ENCODE measurements at places on chromosomes 3 and 15. TPM values are rescaled to one million over a fixed set of nuclear protein-coding genes. Genes with fewer than 3 reads are reported as not detected.

The CHRNA7 gene
- total RNA-seq = 0.75 TPM

DNA sequence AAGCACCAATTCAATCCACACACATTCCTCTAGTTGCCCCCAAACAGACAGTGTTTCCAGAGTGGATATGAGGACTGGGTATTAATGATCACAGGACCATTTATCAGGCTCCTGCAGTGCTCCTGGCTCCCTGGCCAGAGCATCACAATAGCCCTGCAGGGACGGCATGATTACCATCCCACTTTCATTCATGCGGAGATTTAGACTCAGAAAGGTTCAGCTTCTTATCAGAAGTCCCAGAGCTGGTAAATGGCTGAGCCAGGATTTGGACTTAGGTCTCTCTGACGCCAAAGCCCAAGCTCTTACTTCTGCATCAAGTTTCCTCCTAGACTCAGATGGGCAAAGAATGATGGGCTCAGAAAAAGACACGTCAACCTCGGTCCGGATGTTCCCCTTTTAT lies 2.9 kb upstream of the EPHB3 start:
- H3K4me3 ChIP-seq = no peak overlapping the region
- no peaks in the 10 kb centered on the region for H3K36me3 ChIP-seq
- no peak overlapping the region for H3K27ac ChIP-seq
- peaks cover 29% of the 10 kb centered on the region for H3K4me1 ChIP-seq
- no peak for DNase-seq
- H3K27me3 ChIP-seq = no peaks in the 10 kb centered on the region

GRCh38 chr3:7340795-7341194 lies 479.9 kb downstream of the GRM7 start:
- no peaks in the 10 kb centered on the region for H3K4me1 ChIP-seq
- no peak overlapping the region for H3K27ac ChIP-seq
- DNase-seq = no peak

GRCh38 chr3:177110895-177111294 lies 86.4 kb downstream of the TBL1XR1 start:
- no peaks in the 10 kb centered on the region for H3K27me3 ChIP-seq
- peaks cover 37% of the 10 kb centered on the region for H3K4me1 ChIP-seq
- H3K36me3 ChIP-seq = no peaks in the 10 kb centered on the region
- no peak overlapping the region for H3K27ac ChIP-seq
- DNase-seq = no peak
- H3K4me3 ChIP-seq = no peak overlapping the region

- DNase-seq = no peak
- H3K4me1 ChIP-seq = no peaks in the 10 kb centered on the region
- H3K36me3 ChIP-seq = no peaks in the 10 kb centered on the region
- no peaks in the 10 kb centered on the region for H3K27me3 ChIP-seq
- no peak overlapping the region for H3K4me3 ChIP-seq
- H3K27ac ChIP-seq = no peak overlapping the region
These were observed 24.0 kb upstream of the ARNT2 start for GRCh38 chr15:80380154-80380553.

The CCDC66 gene
- total RNA-seq = 25.0 TPM

DNA sequence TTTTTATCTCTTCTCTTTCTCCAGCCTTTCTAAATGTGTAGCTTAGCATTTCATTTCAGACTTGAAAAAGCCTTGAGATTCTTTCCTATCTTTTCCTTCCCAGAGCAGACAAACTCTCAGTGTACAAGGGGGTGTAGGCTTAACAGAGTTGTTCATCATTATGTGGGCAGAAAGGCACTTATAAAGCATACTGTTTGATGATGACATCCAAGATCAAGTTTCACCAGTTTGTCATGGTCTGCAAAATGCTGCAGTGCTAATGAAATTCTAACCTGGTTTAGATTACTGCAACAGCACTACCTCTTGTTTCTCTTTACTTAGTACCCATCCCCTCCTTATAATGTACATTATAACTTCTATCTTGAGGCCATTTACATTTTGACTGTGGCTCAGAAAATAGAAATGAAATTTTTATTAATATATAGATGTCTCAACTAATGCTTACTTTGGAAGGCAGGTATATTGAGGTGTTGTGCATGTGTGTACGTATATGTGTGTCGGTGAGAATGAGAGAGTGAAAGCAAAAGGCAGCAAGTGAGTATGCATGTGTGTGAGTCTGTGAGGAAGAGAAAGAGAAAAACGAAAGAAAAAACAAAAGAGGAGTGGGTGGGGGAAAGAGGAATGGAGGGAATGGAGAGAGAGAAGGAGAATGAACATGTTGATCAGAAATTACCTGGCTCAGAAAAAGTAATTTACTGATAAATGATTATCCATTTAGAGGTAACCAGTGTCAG lies 1043.6 kb downstream of the TUSC7 start:
- no peaks in the 10 kb centered on the region for H3K27me3 ChIP-seq
- no peaks in the 10 kb centered on the region for H3K4me1 ChIP-seq
- no peak for DNase-seq
- H3K4me3 ChIP-seq = no peak overlapping the region
- no peaks in the 10 kb centered on the region for H3K36me3 ChIP-seq

DNA sequence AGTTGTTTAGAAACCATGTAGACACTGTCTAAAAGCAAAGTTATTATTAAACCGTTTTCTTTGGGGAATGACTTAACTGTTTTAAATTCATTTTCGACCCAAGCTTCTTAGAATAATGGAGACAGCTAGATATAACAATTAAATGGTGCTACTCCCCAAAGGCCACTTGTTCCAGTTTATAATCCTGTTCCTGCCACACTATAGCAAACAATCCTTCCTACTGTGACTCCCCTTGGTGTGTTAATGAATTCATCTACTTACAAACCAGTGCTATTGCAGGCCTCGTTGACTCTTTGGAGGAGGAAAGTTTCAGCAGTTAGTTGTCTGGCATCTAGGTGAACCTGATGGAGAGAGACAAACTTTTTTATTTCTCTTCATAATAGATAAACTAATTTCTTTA lies 25.2 kb upstream of the CLSTN2 start:
- no peak overlapping the region for H3K4me3 ChIP-seq
- H3K27me3 ChIP-seq = no peaks in the 10 kb centered on the region
- H3K36me3 ChIP-seq = no peaks in the 10 kb centered on the region
- no peak for DNase-seq
- no peak overlapping the region for H3K27ac ChIP-seq
- no peaks in the 10 kb centered on the region for H3K4me1 ChIP-seq

- H3K36me3 ChIP-seq = no peaks in the 10 kb centered on the region
- peaks cover 11% of the 10 kb centered on the region for H3K4me1 ChIP-seq
- H3K27me3 ChIP-seq = no peaks in the 10 kb centered on the region
- H3K4me3 ChIP-seq = no peak overlapping the region
- no peak for DNase-seq
- no peak overlapping the region for H3K27ac ChIP-seq
These were observed 35.0 kb downstream of the UBE2E2 start for GRCh38 chr3:23238156-23238555.

DNA sequence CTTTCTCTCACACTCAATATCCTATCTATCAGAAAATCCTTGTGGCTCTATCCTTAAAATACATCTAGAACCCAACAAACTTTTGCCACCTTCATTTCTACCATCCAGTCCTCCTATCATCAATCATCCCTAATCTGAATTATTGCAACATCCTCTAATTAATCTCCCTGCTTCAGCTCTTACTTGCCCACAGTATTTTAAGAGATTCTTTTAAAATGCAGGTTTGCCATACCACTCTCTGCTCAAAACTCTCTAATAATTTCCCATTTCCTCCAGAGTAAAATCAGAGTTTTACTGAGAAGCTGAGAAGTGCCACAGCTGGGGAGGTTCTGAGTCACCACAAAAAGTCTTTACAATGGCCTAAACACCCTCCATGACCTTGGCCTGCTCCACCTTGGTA lies 234.3 kb upstream of the ZPLD1 start:
- H3K4me1 ChIP-seq = no peaks in the 10 kb centered on the region
- no peak overlapping the region for H3K4me3 ChIP-seq
- no peaks in the 10 kb centered on the region for H3K27me3 ChIP-seq
- H3K27ac ChIP-seq = no peak overlapping the region
- no peaks in the 10 kb centered on the region for H3K36me3 ChIP-seq

The TRIP4 gene
- total RNA-seq = 27.5 TPM

GRCh38 chr15:27491666-27492621 lies 521.0 kb downstream of the GABRG3 start:
- DNase-seq = no peak
- H3K27me3 ChIP-seq = no peaks in the 10 kb centered on the region
- no peaks in the 10 kb centered on the region for H3K4me1 ChIP-seq
- no peak overlapping the region for H3K27ac ChIP-seq
- no peaks in the 10 kb centered on the region for H3K36me3 ChIP-seq
- H3K4me3 ChIP-seq = no peak overlapping the region

DNA sequence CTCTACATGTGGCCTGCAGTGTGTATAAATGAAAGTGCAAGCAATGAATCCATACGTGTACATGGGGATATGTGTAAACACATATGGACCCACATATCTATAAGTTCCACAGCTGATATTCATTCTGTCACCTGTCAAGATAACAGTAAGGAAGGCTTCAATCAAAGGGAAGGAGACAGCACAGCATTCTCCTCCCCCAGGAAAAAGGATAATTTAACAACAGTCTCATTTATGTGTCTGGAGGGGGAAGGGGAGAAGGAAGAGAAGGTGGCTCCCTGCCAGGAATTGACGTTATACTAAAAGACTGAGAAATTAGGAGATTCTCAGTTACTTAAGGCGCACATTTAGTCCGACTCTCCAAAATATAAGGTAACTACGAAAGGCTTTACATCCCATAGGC lies 345.9 kb downstream of the FOXP1 start:
- H3K27ac ChIP-seq = no peak overlapping the region
- no peaks in the 10 kb centered on the region for H3K4me1 ChIP-seq
- no peak overlapping the region for H3K4me3 ChIP-seq
- H3K36me3 ChIP-seq = no peaks in the 10 kb centered on the region
- H3K27me3 ChIP-seq = no peaks in the 10 kb centered on the region

GRCh38 chr3:57098418-57099310 lies 38.2 kb downstream of the SPATA12 start:
- no peak for DNase-seq
- H3K36me3 ChIP-seq = no peaks in the 10 kb centered on the region
- H3K27ac ChIP-seq = no peak overlapping the region
- H3K4me1 ChIP-seq = no peaks in the 10 kb centered on the region
- no peaks in the 10 kb centered on the region for H3K27me3 ChIP-seq

GRCh38 chr3:10142707-10143560 lies 1.4 kb downstream of the VHL start:
- peaks cover 17% of the 10 kb centered on the region for H3K36me3 ChIP-seq
- peaks cover 26% of the 10 kb centered on the region for H3K4me1 ChIP-seq
- no peaks in the 10 kb centered on the region for H3K27me3 ChIP-seq
- no peak overlapping the region for H3K27ac ChIP-seq

DNA sequence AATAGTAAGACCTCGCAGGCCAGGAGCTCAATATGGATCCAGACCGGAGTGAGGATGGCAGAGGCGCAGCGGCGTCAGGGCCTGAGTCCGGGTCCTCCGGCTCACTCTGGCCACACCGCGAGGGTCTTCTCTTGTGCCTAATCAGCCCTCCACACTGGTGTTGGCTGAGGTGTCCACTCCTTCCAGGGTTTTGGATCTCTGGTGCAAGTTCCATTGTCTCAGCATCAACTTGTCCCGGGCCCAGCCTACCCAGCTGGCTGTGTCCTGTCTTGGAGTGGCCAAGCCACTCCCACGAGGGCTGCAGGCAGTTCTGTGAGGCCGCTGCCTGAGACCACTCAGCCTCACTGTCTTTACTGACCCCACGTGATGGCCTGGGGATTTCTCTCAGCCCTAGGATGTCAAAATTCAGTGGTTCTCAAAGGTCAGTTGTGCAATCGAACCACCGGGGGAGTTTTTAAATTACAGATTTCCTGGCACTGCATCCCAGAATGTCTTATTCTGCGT lies 12.6 kb upstream of the GOLGA6L7 start:
- DNase-seq = no peak
- no peak overlapping the region for H3K27ac ChIP-seq
- no peaks in the 10 kb centered on the region for H3K27me3 ChIP-seq
- no peaks in the 10 kb centered on the region for H3K4me1 ChIP-seq
- no peaks in the 10 kb centered on the region for H3K36me3 ChIP-seq

DNA sequence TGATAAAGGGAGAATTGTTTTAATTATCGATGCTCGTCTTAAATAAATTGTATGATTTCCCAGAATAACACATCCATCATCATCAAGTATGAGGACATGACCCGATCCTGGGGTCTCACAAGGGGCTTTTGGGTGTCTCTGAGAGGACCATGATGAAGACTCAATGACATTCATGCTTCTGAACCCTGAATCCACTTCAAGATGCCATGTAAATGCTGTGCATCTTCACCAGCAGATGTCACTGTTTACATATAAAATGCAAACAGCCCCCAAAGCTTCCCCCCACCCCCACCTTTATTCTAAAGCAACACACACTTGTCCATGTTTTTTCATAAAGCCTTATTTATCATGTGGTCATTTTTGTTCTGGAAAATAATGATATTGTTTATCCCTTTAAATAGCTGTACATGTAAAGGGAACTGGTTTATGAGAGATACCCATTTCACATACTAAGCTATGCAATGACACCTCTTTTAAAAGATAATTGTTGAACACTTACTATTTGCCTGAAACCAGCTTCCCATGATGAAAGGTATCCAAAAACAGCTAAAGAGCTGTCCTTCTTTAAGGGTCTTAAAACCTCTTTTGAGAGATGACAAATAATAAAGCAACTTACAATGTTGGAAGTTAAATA lies 69.7 kb upstream of the UBE3A start:
- H3K27me3 ChIP-seq = no peaks in the 10 kb centered on the region
- no peaks in the 10 kb centered on the region for H3K36me3 ChIP-seq
- no peak overlapping the region for H3K4me3 ChIP-seq
- H3K4me1 ChIP-seq = no peaks in the 10 kb centered on the region
- DNase-seq = no peak

The GRK7 gene
- 0.12 TPM for total RNA-seq

DNA sequence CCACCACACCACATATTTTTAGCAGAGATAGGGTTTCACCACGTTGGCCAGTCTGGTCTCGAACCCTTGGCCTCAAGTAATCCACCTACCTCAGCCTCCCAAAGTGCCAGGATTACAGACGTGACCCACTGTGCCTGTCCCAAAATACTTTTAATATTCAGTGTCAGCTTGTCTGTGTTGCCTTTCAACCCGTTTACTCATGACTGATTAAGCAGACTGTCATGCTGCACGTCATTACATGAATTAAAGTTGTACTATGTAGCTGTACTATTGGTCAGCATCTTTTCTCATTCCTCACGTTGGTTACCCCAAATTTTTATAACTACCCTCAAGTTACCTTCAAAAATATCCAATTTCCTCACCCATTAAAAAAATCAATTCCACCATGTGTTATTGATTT lies 48.7 kb upstream of the GADL1 start:
- H3K27me3 ChIP-seq = no peaks in the 10 kb centered on the region
- H3K36me3 ChIP-seq = no peaks in the 10 kb centered on the region
- H3K4me3 ChIP-seq = no peak overlapping the region
- no peak overlapping the region for H3K27ac ChIP-seq
- no peaks in the 10 kb centered on the region for H3K4me1 ChIP-seq

- no peak overlapping the region for H3K4me3 ChIP-seq
- H3K36me3 ChIP-seq = no peaks in the 10 kb centered on the region
- no peak overlapping the region for H3K27ac ChIP-seq
- DNase-seq = no peak
These were observed 963.7 kb downstream of the PLOD2 start for GRCh38 chr3:145197051-145197820.

The STOML1 gene
- 23.4 TPM for total RNA-seq
